ENCODE measurements at places on chromosomes 5 and 9.

DNA sequence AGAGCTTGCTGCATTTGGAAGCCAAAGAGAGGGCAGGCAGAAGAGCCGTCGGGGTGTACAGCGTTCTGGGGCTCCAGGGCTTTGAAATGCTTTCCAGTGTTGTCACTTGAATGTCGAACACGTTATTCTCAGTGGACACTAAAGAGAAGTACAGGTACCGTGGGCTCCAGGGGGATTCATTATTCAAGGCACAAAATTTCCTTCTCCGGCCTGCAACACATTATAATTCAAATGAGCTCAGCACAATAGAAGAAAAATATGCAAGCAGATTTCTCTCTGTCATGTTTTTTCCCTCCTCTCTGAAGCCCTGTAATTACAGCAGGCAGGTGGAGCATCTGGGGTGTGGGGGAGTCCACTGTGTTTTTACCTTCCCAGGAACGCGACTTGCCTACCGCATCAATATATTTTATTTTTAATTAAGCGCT is 293.1 kb downstream of the ZSWIM6 start:
- DNase-seq, result no peak

DNA sequence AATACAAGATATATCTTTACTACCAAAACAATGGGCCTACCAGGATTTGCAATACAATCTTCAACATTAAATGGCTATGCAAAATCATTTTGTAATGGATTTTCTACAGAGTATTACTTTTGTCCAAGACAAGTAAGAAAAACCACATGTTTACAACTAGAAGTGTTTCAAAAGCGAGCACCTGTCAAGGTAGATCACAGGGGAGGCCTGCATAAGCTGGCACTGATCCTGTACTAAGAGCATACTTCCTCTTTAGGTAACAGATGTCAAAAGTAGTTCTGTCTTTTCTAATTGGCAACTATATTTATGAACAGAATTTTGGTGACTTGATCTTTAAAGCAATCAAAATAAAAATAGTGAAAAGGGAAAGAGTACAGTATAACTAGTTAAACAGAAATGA is 249.0 kb downstream of the MLLT3 start:
- DNase-seq, result no peak

DNA sequence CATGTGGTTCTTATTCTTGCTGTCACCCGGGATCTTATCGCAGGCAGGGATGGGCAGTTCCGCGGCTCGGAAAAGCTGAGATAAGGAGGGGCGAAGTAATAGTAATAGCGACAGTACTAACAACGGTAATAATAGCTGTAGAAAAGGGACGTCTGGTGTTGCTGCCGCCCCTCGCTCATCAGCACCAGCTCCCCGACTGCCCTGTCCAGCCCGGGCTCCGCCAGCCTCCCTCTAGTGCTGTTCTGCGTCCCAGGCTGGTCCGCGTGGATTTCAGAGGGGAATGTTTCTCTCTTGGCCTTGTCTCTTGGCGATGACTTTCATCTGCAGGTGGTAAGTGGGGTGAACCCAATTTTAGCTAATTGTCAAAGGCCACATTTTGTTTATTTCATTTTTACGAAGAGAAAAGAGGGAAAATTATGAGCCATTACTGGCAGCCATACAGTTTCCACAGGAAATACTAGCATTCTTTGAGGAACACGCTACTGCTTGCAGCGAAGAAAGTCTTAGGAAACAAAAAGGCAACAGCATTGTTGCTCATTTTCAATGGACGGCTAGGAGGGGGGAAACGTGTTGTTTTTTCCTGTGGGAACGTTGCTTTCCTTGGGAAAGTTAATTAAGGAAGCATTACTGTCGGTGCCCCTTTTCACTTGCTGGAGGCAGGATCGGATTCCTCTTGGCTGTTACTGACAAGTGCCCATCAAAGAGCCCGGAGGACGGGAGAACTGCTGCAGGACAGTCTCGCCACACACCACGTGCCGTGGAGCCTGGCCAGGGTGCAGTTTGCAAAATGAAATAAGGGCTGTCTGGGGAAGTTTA is 762 bp downstream of the SNCAIP start:
- DNase-seq, result no peak

GRCh38 chr9:91948597-91949391 is 1.2 kb downstream of the ROR2 start:
- no peak for DNase-seq

DNA sequence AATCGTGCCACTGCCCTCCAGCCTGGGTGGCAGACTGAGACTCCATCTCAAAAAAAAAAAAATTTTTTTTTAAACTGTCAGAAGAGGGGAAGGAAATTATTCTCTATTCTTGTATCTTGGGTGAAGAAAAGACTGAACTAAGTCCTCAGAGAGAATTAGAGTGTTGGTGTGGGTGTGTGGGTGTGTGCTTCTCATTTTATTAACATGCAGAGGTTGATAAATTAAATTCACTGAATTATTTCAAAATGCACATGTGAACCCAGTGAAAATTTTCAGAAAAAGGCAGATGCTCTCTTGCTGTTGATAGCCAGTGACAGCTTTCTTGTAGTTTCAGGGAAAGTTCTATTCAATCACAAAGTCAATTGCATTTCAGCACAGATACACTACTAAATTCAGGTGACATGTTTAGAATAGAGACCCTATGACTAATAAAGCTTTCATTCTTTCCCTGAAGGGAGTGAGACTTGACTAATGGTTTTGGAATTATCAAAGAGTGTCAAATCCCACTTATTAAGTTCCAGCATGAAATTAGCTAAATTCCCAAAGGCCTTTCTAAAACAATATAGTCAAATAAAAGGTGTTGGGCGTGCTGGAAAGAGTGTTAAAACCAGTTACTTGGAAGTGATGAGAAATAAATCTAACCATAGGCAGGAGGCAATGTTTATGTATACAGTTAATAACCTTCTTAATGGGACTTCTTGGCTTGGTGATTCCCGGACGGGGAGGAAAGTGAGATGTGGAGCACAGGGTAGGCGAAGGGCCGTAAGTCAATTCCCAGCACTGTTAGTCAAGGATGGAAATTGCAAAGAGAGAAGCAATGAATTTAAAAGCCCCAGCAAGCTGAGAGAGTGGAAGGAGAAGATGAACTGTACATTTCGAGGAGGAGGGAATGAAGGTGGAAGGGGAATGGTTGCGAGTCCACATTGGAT is 103.2 kb upstream of the SPATA31D4 start:
- no peak for DNase-seq

GRCh38 chr9:99474186-99474585 is 252.1 kb downstream of the SEC61B start:
- DNase-seq, result no peak

- DNase-seq, result no peak
These were observed 5.9 kb downstream of the FAM193B start for GRCh38 chr5:177548495-177548894.

- DNase-seq, result no peak
These were observed 101.6 kb downstream of the RFK start for GRCh38 chr9:76292658-76293057.

DNA sequence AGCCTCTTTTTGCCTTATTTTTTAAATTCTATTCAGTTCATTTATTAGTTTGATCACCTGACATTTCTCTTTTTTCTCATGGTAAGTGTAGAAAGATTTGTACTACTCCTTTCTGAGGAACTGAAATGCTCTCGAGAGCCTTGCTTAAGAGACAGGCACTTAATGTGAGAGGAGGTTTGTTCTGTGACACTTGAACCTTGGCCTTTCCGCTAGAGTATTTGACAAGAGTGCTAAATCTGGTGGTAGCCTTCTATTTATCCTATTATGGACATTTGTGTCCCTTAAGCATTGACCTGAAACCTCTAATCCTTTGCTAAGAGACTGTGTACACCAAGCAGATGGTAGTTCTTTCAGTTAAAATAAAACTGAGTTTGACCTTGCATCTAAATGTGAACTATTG is 805.0 kb upstream of the PTPRD start:
- no peak for DNase-seq

- no peak for DNase-seq
These were observed 92.2 kb upstream of the IL33 start for GRCh38 chr9:6123416-6123815.

DNA sequence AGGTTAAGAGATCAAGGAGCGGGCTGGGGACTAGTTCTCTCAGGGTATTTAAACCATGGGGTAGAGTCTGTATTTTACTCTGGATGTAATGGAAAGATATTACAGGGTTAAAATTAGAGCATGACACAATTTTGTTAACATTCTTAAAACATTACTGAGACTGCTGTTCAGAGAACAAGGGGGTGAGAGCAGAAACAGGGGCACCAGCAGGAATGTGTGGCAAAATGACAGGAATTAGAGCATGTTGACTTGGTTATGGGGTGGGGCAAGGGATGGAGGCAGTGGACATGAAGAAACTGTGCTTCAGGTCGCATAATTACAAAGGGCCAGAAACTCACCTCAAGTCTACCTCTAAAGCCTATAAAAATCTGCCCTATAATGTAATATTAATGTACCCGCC is 75.0 kb downstream of the TMEM232 start:
- DNase-seq, result no peak

GRCh38 chr9:123957168-123957721 is 27.3 kb upstream of the DENND1A start:
- no peak for DNase-seq

- no peak for DNase-seq
These were observed 28.1 kb upstream of the SPATA31E1 start for GRCh38 chr9:87854580-87854955.

DNA sequence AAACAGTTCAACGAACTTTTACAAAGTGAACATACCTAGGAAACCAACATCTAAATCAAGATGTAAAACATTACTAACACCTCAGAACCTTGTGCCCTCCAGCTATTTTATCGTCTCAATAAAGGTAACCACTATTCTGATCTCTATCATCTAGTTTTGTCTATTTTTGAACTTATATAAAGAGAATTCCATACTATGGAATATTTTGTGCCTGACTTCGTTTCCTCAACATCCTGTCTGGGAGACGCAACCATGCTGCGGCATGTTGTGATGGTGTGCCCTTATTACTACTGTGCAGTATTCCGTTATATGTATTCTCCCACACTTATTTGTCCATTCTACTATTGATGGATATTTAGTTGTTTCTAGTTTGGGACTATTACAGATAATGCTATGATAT is 99.2 kb downstream of the NR6A1 start:
- DNase-seq, result no peak

- DNase-seq, result no peak
These were observed 12.4 kb downstream of the AHRR start for GRCh38 chr5:333945-334344.

DNA sequence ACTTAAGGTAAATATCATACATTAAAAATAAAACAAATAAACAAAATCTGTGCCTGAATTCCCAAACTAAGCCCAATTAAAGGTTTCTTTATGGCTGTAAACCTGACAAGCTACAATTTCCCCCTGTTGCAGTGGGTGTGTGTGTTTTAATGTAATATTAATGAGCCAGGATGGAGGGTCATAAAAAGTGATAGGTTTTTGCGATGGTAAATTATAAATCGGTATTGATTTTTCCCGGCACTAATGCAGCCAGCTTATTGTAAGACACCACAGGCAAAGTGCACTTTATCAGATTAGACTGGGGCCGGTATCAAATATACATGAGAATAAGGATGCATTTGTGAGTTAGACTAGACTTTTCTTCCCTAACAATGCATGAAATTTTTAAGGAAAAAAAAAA is 120.4 kb downstream of the EBF1 start:
- DNase-seq, result no peak

DNA sequence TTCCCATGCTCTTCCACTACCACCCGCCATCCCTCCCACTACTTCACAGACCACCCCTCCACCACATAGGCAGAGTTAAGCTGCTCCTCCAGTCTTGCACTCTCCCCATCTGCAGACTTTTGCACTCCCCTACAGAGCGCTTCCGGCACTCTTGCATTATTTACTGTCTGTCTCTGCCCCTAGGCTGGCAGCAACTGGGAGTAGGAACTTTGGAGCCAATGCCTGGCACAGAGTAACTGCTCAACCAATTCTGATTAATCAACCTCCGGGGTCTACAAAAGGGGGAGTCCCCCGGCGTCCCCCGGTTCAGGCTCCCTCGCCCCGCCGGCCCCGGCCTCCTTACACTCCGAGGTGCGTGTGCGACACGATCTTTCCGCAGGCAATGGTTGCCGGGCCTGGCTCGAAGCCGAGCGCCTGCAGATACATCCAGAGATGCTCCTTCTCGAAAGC is 498 bp downstream of the HAUS6 start:
- no peak for DNase-seq

DNA sequence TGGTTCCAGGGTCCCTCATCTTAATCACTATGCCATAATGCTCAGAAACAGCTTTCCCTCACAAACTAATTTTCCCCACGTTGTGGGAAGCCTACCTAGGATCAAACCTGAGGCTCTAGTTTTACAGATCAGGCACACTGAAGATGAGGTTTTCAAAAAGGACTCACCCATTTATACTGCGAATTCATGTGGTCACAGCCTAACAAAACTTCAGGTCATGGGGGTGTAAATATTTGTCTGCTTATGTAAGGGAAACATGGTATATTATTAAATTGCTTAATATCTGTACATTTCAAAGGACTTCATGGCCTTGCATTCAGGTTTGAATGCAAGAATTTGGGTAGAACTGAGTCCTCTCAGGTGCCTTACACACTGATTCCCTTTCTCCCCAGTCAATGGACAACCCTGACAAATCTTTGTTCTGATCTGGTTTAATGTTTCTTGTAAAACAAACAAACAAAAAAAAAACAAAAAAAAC is 12.1 kb downstream of the ZFAND5 start:
- no peak for DNase-seq

DNA sequence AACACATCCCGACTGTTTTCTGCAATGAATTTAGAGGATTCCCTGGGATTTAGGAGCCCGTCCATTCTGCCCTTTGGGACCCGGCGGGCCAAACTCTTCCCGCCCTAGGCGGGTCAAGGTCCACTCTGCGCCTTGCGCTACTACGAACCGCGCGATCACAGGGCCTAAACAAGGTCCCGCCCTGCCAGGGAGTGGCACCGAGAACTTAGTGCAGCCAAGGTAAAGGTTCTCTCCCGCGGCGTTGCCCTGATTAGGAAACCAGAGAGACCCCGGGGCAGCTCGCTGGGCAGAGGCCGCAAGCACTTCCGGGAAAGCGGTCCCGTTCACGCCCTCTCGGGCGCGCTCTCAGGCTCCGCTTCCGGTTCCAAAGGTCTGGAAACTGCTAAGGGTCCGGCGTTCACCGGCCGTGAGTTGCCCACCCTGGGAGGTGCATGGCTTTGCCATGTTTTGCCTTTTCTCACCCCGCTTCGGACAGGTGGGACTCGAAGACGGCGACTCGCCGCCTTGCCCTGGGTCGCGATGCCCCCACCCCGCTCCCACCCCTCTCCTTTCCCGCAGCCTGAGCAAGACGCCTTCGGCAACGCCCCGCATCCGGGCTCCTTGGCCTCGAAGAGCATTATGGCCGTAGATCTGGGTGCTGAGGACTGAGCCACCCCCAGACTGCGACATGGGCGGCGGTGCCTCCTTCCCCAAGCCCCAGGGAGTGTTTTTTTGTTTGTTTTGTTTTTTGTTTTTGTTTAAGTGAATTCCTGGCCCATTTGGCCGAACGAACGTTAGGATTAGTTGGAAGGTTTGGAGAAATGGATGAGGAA is 23.4 kb downstream of the HNRNPK start:
- DNase-seq, result peak; percentile 28

DNA sequence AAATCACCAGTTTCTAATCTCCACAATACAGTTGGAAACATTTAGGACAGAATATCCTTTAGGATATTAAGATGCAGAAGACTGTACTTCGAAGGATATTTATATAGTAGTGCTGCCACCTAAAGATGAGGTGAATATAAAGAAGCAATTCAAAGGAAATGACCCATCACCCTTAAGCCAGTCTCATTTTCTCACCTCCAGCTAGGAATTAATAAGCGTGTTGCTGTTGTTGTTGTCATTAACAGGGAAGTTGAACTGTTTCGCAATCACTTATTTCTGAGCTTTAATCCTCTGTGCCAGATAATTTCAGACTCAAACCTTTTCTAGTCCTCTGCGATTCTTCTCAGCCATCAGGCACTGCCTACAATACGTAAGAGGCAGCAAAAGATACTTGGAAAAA is 7.8 kb upstream of the PURA start:
- no peak for DNase-seq

Measured in activated CD4-positive, alpha-beta T cell treated with anti-CD3 and anti-CD28 coated beads for 1 hour (primary cell).